Fibroblast of lung (primary cell): ENCODE measurements at places on chromosomes 12 and 14. TPM values are rescaled to one million over a fixed set of nuclear protein-coding genes. Genes with fewer than 3 reads are reported as not detected.

GRCh38 chr12:91413581-91414546 is 231.2 kb upstream of the DCN start:
- DNase-seq, result peak; percentile 81

- peak; percentile 50 for DNase-seq
Measured at GRCh38 chr14:99395909-99396530, 84.6 kb downstream of the SETD3 start.

GRCh38 chr12:47980197-47980596 is 16.8 kb downstream of the TMEM106C start:
- DNase-seq, result no peak

- no peak for DNase-seq
Measured at GRCh38 chr12:106321139-106321850, 18.8 kb downstream of the TCP11L2 start.

DNA sequence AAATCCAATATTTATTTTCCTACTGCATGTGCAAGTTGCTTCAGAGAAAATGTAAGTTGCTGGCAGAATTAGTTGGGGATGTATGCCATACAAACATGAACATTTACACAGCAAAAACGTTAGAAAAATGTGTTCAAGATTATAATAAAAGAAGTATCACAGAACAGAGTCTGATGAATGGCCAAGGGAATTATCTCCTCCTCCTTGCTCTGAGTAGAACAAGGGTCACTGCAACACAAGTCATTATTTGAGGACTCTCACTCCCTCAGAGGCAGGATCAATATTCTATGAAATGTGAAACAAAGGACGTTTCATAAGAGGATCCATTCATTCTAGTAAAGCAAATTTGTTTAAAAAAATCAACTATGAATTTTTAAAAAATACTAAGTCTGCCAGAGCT is 177.8 kb downstream of the PRKD1 start:
- DNase-seq, result no peak

GRCh38 chr12:40534828-40535227 is 157.4 kb upstream of the CNTN1 start:
- no peak for DNase-seq

GRCh38 chr12:69653703-69654102 is 43.0 kb upstream of the LRRC10 start:
- DNase-seq, result no peak

GRCh38 chr12:67921286-67921685 is 68.0 kb upstream of the IFNG-AS1 start:
- DNase-seq, result no peak

Gene PPP1R1A
- not detected in 2 replicates for total RNA-seq

Gene IQSEC3
- total RNA-seq, result 0.77 and 1.3 TPM in 2 replicates

Gene TMEM229B
- 0.77 and 0.99 TPM in 2 replicates for total RNA-seq

Gene AQP6
- total RNA-seq, result under 0.01 and 0.17 TPM in 2 replicates

Gene EGLN3
- 0.66 and 1.8 TPM in 2 replicates for total RNA-seq
